ENCODE measurements at places on chromosomes 5 and 9.

DNA sequence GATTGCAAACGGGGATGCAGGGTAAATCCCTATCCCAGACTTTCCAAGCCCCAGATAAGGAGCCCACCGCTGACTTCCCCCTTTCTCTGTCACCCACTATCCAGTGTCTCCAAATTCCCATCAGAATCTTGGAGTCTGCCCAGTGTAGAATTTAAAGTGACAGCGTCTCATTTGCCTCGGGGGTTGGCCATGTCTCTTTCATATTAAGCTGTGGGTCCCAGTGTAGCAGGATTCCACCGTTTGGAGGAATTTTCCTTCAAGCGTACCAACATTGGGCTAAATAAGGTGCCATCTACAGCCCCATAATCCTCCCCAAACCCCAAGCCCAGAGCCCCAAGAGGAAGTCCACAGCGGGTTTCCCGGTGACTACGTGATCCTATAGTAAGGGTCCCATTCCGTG lies 1.1 kb downstream of the BRINP1 start:
- DNase-seq: no peak

DNA sequence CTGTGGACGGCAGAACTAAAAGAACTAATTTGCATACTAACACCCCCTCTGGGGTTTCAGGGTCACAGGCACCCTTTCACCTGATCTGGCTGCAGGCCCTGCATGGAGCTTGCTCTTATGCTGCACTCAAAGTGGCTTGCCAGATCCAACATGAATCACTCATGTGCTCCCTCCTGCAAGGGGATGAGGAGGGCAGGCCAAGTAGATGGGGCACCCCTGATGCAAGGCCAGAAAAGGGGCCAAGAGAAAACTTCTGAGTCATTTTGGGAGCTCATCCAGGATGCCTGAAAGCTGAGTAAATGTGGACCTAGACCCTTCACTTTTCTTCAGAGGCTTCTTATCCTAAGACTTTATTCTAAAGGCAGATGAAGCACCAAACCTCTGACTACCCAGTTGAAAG lies 558.5 kb upstream of the PTGER4 start:
- DNase-seq: no peak

DNA sequence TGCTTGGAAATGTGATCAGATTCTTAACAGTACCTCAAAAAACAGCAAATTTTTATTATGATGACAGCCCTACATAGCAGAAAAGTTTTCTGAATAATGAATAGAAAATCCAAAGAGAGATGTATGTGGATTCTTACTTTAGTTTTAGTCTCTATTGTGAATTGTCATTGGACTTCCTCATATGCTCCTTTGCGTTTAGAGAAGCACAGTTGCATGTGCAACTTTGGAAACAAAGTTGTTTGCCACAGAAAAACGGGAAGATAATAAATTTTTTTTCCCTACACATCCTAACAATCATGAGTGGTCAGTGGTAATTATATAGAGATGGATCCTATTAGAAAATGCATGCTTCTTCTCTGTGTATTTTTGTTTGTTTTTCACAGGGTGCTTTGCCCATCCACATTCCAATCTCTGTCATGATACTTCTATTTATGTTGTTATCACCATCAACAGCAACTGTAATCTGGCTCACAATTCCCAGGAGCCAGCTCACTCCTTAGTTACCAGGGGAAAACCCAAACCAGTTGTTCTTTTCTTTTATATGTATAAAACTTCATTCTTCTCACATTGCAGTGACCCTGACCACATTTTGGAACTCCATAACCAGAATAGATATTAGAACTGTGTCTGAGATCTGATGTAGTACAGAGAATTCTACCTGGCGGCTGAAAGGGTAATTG lies 118.7 kb downstream of the NDUFS4 start:
- no peak for DNase-seq

- no peak for DNase-seq
Measured at GRCh38 chr5:1515921-1516571, 7.7 kb downstream of the LPCAT1 start.

DNA sequence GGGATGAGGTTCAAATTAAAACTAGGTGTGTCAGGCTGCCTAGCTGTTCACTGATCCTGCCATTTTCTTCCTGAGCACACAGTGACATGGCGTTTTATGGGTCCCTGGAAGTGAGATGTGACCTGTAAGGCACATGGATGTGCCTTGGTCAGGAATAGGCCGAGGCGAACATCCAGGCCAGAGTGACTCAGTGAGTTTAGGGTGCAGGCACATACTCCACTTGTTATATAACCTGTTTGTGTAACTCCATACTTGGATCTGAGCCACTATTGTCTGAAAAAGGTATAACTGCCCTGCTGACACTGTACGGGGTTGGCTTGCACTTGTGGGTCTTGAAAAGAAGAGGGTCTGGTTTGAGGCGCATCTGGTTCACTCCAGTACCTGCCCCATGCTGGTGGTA lies 150.1 kb upstream of the ADAMTS16 start:
- no peak for DNase-seq

DNA sequence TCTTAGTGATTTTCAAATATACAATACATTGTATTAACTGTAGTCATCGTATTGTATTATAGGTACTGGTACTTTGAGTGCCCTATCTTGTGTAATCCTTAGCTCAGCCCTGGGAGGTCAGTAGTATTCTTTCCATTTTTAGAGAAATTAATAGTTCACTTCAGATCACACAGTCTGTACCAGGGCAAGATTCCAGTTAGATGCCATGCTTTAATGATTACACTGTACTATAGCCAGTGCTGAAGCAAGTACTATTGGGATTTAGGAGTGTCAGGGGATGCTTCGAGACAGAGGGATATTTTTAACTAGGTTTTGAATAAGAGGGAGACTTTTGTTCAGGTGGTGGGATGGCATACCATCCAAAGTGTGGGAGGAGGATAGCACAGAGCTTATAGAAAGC lies 41.0 kb upstream of the SLC27A6 start:
- no peak for DNase-seq

- DNase-seq: no peak
Measured at GRCh38 chr5:1786621-1787471, 12.8 kb downstream of the MRPL36 start.

DNA sequence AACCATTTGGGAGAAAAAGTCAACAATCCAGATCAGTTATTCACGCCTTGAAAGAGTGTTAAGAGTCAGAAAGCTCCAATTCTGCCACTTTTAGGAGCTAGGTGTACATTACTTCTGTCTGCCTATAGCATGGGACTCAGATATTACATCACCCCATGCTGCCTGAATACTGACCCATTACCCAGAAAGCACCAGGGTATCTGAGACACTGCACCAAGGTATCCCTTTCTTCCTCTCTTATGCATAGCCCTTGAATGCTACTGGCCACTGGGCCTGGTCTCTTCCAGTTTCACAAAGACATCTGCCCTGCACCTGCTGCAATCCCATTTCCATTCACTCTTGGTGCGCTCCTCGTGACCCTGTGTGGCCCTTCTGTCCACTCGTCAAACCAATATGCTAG lies 2.6 kb downstream of the STRBP start:
- DNase-seq: no peak

GRCh38 chr9:113909421-113909820 lies 33.3 kb downstream of the ZNF618 start:
- DNase-seq: no peak

- DNase-seq: no peak
Measured at GRCh38 chr5:171766875-171767274, 18.7 kb upstream of the SMIM23 start.

DNA sequence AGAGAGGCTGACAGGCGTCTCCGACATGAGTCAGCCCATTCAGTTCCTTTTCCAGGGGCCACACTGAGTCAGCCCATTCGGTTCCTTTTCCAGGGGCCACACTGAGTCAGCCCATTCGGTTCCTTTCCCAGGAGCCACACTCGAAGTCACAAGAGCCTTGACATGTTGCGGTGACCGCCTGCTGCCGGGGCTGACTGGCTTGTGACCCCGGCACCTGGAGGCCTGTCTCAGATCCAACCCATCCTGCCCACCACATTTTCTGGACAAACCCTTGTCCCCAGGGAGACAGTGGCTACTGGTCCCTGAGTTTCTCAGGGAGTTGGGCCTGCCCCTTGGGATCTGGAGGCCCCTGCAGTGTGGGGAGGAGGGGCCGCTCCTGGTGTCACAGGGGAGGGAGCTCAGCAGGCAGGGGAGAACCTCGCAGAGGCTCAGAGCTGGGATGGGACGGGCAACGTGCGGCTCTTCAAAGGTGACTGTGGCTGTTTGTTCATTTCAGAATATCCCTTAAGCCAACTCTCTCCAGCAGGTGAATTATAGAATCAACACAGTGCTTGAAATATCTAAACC lies 40.5 kb upstream of the LPCAT1 start:
- DNase-seq: no peak

DNA sequence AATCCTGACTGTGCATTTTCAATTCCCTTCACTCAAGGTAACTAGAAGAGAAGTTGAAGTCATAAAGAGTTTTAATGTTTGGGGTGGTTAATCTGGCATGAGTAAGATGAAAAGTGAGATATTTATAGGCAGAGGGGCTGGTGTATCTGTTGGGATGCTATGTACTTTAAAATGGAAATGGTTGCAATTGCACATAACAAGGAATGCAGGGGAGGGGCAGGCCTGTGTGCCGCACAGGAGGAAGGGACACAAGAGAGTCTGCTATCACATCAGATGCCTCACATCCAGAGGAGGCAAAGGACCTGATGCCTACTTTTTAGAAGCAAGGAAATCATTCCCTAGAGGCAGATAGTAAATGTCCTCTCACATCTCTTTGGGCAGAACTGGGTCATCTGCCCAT lies 55.5 kb upstream of the OSMR start:
- DNase-seq: no peak

DNA sequence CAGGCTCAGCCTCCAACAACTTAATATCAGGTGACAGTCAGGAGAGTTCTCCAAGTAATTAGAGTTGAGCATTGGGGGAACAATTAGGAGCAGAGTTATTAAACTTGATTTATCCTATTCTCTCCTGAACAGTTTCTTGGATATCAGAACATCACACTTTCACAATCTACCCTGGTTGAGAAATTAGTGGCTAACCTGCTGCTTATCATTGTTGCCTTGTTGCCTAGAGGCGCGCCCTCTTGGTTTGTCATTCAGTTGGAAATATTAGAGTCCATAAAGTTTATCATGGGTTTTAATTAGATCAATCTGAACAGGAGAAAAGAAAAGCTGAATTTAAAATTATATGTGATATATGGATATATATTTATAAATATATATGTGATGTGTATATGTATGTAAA lies 291.1 kb downstream of the CCDC171 start:
- DNase-seq: no peak

- DNase-seq: no peak
Measured at GRCh38 chr5:160448886-160449285, 27.2 kb downstream of the PTTG1 start.

DNA sequence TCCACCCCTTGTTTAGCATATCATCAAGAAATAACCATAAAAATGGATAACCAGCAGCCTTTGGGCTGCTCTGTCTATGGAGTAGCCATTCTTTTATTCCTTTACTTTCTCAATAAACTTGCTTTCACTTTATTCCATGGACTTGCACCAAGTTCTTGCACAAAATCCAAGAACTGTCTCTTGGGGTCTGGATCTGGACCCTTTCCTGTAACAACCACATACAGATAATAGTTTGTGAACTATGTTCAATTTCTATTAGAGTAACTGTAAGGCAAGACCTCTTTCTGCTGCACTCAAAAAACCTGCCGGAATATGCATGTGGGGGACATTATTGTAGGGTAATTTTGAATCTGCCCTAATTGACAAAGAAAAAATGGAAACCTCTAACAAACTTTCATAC lies 66.9 kb upstream of the TMEM215 start:
- DNase-seq: no peak

Measured in DMS79 (cell line).